ENCODE measurements at places on chromosomes 11 and 22.

GRCh38 chr11:78363024-78363619 lies 54.5 kb downstream of the GAB2 start:
- DNase-seq: no peak

- no peak for DNase-seq
These were observed 65.3 kb downstream of the AMBRA1 start for GRCh38 chr11:46528445-46529094.

DNA sequence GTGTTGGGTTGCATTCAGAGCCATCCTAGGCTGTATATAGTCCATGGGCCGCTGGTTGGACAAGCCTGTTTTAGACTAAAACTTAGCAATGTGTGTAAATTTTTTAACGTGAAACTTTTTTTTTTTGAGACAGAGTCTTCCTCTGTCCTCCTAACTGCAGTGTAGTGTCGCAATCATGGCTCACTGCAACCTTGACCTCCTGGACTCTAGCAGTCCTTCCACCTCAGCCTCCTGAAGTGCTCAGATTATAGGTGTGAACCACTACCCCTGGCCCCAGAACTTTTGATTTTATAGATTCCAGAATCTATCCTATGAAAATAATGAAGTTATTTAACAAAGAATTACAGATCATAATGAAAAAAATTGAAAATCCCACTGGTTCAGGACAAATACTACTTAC lies 29.9 kb upstream of the PANX2 start:
- no peak for DNase-seq

DNA sequence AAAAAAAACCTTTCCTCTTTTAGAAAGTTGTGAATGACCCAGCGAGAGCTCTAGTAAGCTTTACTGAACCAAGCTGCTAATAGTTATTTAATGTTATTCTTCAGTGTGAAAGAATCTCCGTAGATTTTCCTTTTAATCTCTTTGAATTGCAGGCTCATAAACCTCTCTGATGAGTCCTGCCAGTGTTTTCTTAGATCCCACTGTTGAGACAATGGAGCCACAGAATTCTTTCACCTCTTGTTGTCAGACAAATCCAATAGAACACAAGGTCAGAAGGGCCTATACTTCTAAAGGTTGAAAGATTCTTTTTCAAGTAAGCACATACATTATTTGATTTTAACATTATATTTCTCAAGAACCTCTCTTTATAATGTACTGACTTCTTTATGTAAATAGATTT lies 52.2 kb downstream of the DNAJC24 start:
- DNase-seq: no peak

- DNase-seq: no peak
These were observed 13.1 kb upstream of the TMEM123 start for GRCh38 chr11:102465696-102466095.

GRCh38 chr11:28833169-28833568 lies 725.0 kb downstream of the METTL15 start:
- no peak for DNase-seq

DNA sequence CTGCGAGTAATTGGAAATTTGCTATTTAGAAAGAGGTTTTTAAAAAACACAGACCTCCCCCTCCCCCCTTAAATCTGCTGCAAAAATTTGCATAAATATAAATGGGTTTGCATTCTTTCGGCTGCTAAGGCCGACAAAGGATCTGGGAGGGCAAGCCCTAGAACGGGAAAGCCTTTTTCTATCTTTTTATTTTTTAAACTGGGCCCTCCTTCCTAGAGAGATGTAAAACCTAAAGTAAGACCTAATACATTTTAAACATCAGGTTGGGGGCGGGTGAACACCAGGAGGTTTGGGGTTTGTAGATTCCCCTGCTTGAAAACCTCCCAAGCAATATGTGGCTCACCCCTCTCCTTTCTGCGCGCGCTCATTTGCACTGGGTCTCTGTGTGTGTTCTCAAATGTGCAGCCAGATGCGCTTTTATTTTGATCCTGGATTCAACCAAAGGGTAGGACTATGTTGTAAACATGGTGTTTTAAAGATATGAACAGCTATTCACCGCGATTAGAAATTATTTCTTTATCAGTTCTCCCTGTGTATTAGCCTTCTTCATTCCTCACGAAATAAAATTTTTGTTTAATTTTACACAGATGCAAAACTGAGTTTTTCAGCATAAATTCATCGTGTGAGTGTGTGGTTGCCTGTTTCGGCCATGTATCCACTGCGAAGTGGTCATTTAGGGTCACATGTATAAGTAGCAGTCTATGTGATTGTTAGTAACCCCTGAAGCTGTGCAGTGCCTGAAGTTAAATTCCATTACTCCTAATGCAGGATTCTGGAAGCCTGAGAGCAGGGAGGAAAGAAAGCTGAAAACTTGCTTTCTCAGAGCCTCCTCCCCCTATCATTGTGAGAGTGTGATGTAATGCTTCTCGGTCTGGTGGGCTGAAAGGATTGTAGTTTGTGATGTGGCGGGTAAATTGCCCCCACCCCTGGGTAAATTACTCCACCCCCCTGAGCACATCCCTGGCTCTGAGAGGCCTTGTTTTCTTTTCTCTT lies 988 bp downstream of the TNRC6B start:
- peak; percentile 27 for DNase-seq

GRCh38 chr11:10591741-10592140 lies 23.3 kb upstream of the LYVE1 start:
- DNase-seq: no peak

GRCh38 chr11:123494195-123495050 lies 64.4 kb downstream of the GRAMD1B start:
- DNase-seq: no peak

- DNase-seq: no peak
These were observed 446.6 kb downstream of the DLG2 start for GRCh38 chr11:85180528-85180927.

DNA sequence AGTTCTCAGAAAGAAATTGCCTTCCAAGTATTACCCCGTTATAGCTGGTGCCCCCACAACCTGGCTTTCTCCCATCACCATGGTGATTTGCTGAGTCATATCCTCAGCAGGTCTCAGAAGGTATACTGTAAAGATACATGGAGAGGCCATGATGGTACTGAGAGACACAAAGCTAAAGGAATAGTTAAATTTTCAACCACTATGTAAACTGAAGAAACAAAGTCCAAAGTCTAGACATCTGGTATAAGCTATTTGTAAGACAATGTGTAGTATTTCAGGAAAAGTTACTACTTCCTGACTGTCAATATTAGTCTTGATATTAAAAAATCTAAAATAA lies 377.1 kb downstream of the DCDC1 start:
- no peak for DNase-seq

- no peak for DNase-seq
These were observed 3.8 kb upstream of the PYGM start for GRCh38 chr11:64763526-64764039.

DNA sequence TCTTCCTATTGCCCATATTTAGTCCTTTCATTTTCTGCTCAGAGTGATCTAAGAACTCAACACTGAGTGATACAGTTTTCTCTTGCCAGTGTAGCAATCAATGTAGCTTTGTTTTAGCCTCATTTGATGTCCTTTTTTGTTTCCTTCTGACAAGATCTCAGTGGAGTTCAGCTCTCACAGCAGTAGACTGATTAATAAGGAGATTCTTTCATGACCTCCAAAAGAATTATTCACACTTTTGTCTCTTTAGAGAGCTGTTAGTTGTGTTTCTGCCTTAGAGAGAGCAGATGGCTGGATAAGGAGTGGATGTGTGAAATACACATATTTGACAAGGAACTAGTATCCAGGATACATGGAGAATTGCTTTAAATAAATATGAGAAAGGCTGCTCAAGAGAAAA lies 6.6 kb upstream of the TMEM225 start:
- DNase-seq: no peak

- DNase-seq: peak; percentile 56
These were observed 2.1 kb upstream of the GSTP1 start for GRCh38 chr11:67581469-67581868.

All from NCI-H345 (cell line).